LoVo (cell line): ENCODE measurements at places on chromosomes 2 and 18.
A peak's percentile ranks its signal among the peaks of the same experiment; 100 is the strongest.

- DNase-seq: no peak
These were observed 10.6 kb downstream of the EMX1 start for GRCh38 chr2:72927619-72928550.

- DNase-seq: no peak
These were observed 10.8 kb downstream of the RNU4ATAC start for GRCh38 chr2:121541495-121541894.

DNA sequence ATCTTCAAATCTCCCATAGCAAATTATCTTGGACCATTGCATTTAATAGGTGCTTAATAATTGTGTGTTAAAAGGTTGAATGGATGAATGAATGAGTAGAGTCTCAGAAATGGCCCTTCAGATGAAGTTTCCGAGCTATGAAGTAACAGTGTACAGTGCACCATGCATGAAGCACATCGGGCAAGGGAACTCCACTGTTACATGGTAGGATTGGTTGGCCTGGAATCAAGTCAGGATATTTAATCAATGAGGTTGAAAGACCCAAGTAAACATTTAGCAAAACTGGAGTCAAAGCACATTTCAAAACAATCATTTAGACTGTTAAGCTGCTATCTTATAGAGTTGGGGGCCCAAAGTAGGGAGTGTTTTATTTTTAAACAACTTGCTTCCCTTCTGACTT lies 80.0 kb downstream of the APOB start:
- DNase-seq: no peak

GRCh38 chr2:222272446-222273015 lies 26.3 kb downstream of the PAX3 start:
- DNase-seq: no peak

- DNase-seq: no peak
These were observed 2.5 kb downstream of the ADI1 start for GRCh38 chr2:3516831-3517230.

DNA sequence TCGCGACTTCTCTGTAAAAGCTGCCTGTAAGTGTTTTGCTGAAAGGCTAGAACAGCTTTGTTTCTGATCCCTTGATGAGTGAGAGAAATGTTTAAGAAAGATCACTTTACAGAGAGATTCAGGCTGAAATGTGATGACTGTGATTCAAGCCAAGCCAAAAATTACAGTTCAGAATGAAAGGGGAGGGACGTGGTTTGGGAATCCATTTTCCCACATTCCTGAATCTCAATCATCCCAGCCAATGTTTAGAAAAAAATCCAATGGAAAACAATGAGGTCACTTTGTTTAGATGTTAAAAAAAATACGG lies 416.7 kb downstream of the ARHGAP15 start:
- DNase-seq: no peak

DNA sequence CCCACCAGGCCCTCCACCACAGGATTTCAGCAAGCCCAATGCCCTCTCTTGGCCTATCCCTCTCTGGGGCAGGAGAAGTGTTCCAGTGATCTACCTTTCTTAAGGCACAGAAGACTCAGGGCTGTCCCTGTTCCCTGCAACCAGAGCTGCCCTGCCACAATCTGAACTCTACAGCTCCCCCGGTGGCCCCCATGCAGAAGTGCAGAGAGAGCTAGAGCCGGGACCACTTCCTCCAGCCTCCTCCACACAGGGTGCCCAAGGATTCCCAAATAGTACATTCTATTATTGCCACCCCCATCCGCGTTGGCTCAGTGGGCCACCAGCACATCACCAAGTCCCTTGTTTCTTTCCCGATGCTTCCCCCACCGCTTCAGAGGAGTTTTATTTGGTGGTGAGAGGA lies 114.8 kb upstream of the PTPRM start:
- no peak for DNase-seq

DNA sequence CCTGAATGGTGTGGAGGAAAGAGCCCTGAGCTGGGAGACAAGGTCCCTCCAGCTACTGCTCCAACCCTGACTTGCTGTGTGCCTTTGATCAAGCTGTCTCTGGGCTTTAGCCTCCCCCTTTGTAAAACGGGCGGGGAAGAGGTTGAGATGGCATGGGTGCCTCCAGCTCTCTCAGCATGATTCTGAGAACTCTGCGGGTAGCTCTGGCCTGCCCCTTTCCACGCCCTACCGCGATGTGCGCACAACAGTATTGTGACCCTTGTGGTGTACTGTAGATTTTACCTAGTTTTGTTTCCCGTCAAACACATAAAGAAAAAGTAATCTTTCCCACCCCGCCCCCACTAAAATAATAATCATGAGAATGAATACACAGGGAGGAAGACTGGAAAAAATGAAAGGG lies 5.3 kb downstream of the CD8A start:
- DNase-seq: no peak

- DNase-seq: no peak
These were observed 69.4 kb downstream of the TET3 start for GRCh38 chr2:74053959-74054715.

DNA sequence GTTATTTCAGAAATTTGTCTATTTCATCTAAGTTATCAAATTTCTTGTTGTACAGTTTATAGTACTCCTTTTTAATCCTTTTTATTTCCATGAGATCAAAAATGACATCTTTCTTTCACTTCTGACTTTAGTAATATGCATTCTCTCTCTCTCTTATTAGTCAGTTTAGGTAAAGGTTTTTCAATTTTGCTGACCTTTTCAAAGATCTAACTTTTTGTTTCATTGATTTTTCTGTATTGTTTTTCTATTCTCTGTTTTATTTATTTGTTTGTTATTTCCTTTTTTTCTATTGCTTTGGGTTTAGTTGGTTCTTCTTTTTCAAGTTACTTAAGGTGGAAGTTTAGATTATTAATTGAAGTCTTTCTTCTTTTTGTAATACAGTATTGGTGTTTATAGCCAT lies 294.2 kb downstream of the CCDC85A start:
- DNase-seq: no peak

DNA sequence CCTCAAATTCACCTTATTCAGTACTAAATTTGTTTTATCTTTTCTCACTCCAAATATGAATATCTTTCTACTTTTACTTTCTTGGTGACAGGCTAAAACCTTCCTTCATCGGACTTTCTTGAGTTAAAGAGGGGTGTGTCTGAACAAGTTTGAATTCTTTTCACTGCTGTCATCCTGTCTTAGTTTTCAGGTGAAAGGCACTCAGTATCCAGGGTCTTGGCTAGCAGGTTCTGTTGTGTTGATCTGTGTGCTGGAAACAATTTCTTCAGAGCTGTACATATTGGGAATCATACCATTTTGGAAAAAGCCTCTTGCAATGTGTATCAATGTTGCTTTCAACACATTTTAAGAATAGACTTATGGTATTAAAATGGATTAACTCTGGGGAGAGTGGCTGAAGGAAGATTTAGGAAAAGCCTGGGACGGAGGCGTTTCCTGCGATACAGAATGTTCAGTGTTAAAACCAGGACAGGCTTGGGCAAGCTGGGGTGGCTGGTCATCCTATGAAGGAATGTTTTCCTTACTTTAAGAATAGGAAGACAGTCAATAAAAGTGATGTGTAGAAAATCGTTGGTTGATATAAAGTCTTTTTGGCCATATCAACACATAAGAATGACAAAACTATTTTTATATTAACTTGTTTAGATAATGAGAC lies 350.7 kb upstream of the SPRED2 start:
- DNase-seq: no peak

GRCh38 chr2:8453904-8454302 lies 228.0 kb upstream of the ID2 start:
- DNase-seq: peak; percentile 32

GRCh38 chr2:30666266-30666874 lies 140.9 kb downstream of the CAPN13 start:
- no peak for DNase-seq

GRCh38 chr2:226799976-226800940 lies 638 bp upstream of the IRS1 start:
- DNase-seq: peak; percentile 37

DNA sequence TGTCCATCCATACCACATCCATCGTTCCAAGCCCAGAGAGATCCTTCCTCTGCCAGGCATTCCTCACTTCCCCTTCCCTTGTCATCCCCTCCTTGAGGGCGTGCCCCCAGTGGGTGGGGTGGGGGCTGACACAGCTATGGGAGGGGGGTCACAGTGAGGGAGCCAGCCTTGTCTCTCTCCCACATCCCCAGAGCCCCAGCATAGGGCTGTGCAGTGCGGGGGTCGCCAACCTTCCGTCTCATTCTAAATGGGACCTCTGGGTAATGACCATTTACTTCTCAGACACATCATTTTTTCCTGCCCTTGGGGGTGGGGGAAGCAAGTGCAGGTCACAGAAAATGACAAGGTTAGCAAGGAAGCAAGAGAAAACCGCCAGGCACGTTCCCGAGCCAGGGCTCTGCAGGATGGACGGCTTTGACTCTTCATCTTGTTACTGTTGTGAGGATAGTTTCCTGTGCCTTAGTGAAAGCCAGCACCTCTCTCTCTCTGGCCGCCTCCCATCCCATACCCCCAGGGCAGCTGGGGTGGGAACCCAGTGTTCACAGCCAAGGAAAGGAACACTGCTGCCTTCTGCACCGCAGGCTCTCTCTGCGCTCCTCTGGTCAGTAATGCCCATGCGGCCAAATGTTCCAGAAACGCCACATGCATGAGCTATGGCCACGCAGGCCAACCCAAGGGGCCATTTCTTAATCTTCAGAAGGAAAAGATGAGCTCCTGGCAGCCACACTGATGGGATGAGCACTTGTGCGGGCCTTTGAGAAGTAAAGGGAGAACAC lies 22.7 kb upstream of the OTOS start:
- DNase-seq: no peak

DNA sequence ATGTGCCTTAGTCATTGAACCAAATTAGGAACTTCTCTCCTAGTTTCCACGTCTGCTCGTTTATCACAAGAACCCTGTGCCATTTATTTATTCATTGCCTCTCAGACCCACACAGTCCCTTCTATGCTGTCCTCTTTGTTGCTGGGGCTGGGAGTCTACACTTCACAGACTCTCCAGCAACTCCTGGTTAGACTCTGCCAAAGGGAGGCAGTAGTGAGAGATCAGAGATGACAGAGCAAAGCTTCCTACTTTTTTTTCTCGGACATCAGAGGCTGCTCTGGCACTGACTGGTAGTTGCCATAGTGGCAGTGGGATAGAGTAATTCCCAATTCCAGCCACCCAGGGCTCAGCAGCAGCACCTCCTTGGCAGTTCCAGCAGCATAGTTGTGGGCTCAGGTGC lies 277.5 kb downstream of the BCL11A start:
- DNase-seq: no peak

GRCh38 chr2:137957033-137957432 lies 7.2 kb upstream of the HNMT start:
- no peak for DNase-seq

- no peak for DNase-seq
These were observed 178.4 kb upstream of the TPO start for GRCh38 chr2:1234731-1235308.

DNA sequence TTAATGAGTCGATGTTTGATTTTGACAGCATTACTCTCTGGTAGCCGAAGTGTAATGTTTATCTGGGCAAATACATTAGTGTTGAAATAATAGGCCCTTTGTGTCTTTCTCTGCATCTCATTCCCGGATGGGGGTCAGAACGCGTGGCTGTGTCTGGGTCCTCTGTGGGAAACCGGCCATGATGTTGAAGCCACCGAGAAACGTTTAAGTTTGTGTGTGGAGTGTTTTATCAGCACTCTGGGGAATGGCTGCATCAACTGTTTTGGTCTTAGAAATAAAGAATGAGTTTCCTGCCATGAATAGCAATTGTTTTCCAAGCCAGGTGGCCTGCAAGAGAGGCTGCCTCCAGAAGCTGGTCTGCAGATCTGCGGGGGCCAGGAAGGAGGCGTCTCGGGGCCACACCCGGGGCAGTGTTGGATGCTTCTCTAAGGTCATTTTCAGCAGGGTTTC lies 69.7 kb downstream of the RNF144A start:
- DNase-seq: no peak

DNA sequence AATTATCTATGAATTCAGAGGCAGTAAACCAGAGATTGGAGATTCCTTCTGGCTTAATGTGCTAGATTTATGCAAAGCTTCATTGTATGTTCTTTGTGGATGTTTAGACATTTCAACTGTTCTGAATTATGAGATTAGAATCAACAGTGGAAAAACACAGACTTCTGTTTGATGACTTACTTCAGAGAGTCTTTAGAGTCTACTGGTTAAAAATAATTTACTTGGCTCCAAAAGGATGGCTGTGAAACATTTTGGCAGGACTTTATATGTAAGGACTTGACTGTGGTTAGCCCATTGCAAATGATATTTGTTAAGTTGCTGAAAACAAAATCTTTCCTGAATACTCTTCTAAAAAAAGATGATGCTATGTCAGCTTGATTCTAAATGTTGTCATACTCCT lies 25.5 kb upstream of the LRRC30 start:
- DNase-seq: no peak

DNA sequence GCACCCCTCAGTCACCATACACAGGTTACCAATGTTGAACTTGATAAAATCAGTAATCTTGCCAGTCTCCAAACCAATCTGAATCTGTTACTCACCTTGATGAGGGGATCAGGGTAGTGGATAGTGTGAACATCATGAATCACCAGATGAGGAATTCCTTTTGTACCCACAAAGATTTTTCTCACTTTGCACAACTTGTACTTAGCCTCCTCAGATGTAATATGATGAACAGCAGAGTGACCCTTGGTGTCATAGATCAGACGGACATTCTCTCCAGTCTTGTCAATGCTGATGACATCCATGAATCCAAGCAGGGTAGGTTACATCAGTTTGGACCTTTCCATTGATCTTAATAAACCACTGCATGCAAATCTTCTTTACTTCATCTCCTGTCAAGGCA lies 54.7 kb downstream of the MDH1 start:
- no peak for DNase-seq

- DNase-seq: no peak
These were observed 92.6 kb upstream of the TSPYL6 start for GRCh38 chr2:54348646-54349045.

DNA sequence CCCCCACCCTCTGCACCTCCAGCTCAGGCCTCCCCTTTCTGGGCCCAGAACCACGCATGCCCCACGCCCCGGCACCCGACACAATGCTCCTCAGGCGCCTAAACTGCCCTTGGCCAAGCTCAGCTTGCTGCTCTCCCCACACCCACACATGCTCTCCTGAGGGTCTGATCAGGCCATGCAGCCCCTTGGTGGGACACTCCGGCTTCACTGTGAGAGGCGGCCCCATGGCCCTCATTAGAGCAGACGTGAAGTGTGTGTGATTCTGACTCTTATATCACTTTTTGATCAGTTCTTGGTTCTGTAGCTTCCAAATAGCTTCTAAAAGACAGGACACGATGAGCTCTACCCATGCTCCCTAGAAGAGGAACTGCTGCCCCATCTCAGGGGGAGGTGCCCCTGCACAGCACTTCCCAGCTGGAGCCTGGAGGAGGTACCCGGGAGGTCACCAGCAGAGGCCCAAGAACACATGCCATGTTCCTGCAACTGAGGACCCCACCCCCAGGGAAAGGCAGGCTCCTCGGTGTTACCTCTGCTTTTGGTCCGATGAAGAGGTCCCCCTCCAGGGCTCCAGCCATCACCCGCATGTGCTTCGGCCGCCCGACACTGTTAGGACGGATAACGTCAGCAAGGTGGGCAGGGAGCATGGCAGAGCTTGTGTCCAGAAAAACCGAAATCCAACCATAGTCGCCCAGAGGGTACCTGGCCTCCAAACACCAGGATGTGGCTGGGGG lies 3.6 kb downstream of the ACTR1B start:
- DNase-seq: no peak

- no peak for DNase-seq
These were observed 41.7 kb downstream of the INPP5D start for GRCh38 chr2:233101816-233102215.

- DNase-seq: no peak
These were observed 91.7 kb upstream of the MCFD2 start for GRCh38 chr2:47007223-47007825.
